Activated T-helper 1 cell treated with anti-CD3 and anti-CD28 coated beads, Interleukin-12 subunit alpha, Interleukin-12 subunit beta, Interleukin-2, Interleukin-4 antibody, amounts not matched to agents 30 ng/mL and 10 ng/mL and 1 ng/mL, durations not matched to agents 14 hours and 24 hours and 36 hours (primary cell): ENCODE measurements at places on chromosomes 7 and 10.
A peak's percentile ranks its signal among the peaks of the same experiment; 100 is the strongest.

DNA sequence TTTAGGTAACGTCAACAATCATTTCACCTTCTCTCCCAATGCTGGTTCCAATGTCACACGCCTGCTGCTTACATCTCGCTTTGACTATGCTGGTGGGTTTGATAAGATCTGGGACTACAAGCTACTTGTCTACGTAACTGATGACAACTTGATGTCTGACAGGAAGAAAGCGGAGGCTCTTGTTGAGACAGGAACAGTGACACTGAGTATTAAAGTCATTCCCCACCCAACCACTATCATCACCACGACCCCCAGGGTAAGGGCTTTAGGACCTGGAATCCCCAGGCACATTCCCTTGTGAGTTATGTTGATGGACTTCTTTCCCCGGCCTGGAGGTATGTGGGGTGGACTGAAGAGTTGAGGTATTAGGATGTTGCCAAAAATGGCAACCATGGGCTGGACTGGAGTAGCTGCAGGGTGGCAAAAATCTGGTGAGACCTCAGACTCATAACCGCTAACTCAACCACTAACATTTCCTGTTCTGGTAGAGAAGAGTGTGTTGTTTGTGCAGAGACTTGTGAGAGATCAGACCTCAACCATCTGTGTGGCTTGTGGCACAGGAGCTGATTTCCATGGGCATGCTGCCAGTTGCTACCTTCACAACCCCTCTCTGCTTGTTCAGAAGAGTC lies 59.2 kb downstream of the CDHR3 start:
- peaks cover 13% of the 10 kb centered on the region for H3K27me3 ChIP-seq
- no peaks in the 10 kb centered on the region for H3K36me3 ChIP-seq
- peak overlapping the region; percentile 37 for H3K4me3 ChIP-seq
- DNase-seq: peak; percentile 56
- peaks cover 49% of the 10 kb centered on the region for H3K4me1 ChIP-seq

DNA sequence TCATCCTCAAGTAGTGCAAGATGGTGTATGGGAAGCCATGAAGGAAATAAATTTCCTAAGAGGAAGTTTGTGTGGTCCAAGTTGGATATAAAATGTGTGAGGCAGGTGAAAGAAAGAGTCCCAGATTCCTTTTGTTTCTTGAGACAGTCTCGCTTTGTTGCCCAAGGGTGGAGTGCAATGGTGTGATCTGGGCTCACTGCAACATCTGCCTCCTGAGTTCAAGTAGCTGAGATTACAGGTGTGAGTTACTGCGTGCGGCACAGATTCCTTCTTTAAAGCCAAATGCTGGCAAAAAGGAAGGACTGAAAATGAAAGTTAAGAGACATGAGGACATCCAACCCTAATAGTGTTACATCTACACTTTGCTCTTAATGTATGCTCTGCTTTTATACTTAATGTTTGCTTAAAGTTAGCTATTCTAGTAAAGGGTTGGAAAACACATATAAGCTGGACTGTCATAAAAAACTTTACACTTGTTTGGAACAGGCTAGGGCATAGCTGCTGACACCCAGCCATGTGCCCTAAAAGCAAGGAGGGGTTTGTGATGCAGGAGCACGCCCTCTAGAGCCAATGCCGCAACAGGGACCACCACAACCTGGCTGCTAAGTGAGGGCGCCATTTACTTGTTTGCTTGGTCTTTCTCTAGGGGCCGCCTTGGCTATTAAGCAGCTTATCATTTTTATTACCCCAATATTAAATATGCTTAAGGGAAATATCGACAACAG lies 34.5 kb downstream of the CLEC2L start:
- H3K36me3 ChIP-seq: no peaks in the 10 kb centered on the region
- no peaks in the 10 kb centered on the region for H3K4me1 ChIP-seq
- peaks cover 18% of the 10 kb centered on the region for H3K27me3 ChIP-seq
- H3K4me3 ChIP-seq: no peak overlapping the region

GRCh38 chr7:106723398-106723797 lies 62.4 kb upstream of the CCDC71L start:
- H3K4me1 ChIP-seq: peaks cover 7% of the 10 kb centered on the region
- H3K27ac ChIP-seq: no peak overlapping the region
- no peaks in the 10 kb centered on the region for H3K27me3 ChIP-seq
- DNase-seq: no peak
- peaks cover 5% of the 10 kb centered on the region for H3K36me3 ChIP-seq

- H3K4me3 ChIP-seq: no peak overlapping the region
- H3K27me3 ChIP-seq: no peaks in the 10 kb centered on the region
- no peak for DNase-seq
- no peaks in the 10 kb centered on the region for H3K4me1 ChIP-seq
- no peak overlapping the region for H3K27ac ChIP-seq
- no peaks in the 10 kb centered on the region for H3K36me3 ChIP-seq
These were observed 279.2 kb downstream of the THSD7A start for GRCh38 chr7:11552676-11553296.

DNA sequence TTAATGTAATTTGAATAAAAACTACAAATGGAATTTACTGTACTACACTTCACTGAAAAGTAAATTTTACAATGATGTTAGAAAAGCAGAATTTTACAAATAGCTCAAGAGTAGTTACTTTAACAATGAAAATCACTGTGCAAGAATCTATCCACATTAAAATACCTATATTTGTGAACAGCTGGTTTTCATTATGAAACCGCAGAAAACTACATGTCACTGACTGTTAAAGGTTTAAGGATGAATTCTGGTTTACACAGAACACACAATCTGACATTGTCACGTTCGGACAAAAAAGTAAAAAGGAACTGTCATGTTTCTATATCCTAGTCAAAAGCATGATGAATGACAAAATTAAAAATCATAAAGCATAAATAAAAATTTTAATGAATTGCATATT lies 415.3 kb upstream of the PRKCQ start:
- no peaks in the 10 kb centered on the region for H3K36me3 ChIP-seq
- H3K4me1 ChIP-seq: peaks cover 6% of the 10 kb centered on the region
- no peak overlapping the region for H3K27ac ChIP-seq

DNA sequence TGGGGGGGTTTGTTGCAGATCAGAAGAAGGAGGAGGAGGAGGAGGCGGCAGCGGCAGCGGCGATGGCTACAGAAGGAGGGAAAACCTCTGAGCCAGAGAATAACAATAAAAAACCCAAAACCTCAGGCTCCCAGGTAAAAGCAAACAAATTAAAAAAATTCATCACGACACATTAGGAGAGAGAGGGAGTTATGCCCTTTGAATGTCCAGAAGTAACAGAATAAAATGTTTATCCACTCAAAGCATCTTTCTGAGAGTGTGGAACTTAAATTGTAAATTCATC lies 717 bp downstream of the SP4 start:
- no peaks in the 10 kb centered on the region for H3K27me3 ChIP-seq
- peaks cover 31% of the 10 kb centered on the region for H3K36me3 ChIP-seq
- H3K4me3 ChIP-seq: peak overlapping the region; percentile 99
- DNase-seq: no peak

DNA sequence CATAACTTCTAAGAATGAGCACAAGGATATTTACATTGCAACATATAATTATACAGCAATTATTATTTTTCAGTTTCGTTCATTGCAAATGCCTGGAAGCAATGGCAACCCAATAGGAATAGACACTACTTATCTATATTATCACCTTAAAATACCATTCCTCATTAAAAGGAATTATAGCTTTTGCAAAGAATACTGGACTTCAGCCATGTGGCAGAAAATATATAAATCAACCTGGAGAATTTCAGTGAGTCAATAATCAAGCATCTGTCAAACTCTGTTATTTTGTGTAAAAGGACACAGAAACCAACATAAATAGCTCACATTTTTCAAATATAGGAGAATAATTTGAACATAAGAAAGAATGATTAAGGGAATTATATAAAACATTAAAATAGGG lies 96.1 kb upstream of the SEMA3C start:
- H3K27ac ChIP-seq: no peak overlapping the region
- H3K4me1 ChIP-seq: no peaks in the 10 kb centered on the region
- H3K36me3 ChIP-seq: no peaks in the 10 kb centered on the region
- H3K27me3 ChIP-seq: no peaks in the 10 kb centered on the region
- no peak for DNase-seq
- no peak overlapping the region for H3K4me3 ChIP-seq

DNA sequence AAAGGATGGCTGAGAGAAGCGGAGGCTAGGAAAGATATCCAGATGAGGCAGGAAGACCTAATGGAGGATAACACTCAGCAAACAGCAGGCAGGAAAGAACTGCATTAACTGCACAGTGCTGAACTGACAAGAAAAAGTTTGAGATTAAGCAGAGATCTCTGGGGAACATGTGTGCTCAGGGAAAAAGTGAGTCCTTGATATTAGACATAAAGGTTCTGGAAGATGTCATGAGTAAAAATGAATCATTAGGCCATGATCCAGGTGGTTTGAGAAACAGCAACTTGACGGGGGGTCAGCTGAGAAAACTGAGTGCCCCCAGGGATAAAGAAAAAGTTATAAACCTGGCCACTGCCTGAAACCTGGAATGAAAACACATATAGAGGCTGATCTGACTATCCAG lies 27.3 kb upstream of the ANK3 start:
- no peak for DNase-seq
- H3K4me3 ChIP-seq: no peak overlapping the region
- no peaks in the 10 kb centered on the region for H3K36me3 ChIP-seq
- H3K27me3 ChIP-seq: no peaks in the 10 kb centered on the region

- no peak for DNase-seq
- H3K36me3 ChIP-seq: no peaks in the 10 kb centered on the region
- H3K4me3 ChIP-seq: no peak overlapping the region
- H3K27ac ChIP-seq: no peak overlapping the region
- no peaks in the 10 kb centered on the region for H3K27me3 ChIP-seq
- no peaks in the 10 kb centered on the region for H3K4me1 ChIP-seq
These were observed 173.2 kb downstream of the EBF3 start for GRCh38 chr10:129790715-129791446.

DNA sequence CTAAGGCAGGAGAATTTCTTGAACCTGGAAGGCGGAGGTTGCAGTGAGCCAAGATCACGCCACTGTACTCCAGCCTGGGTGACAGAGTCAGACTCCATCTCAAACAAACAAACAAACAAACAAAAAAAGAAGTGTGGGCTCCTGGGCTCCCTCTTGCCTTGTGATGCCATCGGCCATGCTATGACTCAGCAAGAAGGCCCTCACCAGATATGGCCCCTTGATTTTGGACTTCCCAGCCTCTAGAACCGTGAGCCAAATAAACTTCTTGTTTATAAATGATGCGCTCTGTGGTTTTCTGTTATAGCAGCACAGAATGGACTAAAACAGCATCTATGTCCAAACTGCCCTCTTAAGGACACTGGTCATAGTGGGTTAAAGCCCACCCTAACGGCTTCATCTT lies 29.9 kb upstream of the RHEB start:
- peaks cover 15% of the 10 kb centered on the region for H3K27me3 ChIP-seq
- no peaks in the 10 kb centered on the region for H3K4me1 ChIP-seq
- no peak overlapping the region for H3K4me3 ChIP-seq
- H3K36me3 ChIP-seq: no peaks in the 10 kb centered on the region

GRCh38 chr10:51340845-51341610 lies 266.7 kb downstream of the PRKG1 start:
- H3K4me1 ChIP-seq: no peaks in the 10 kb centered on the region
- no peaks in the 10 kb centered on the region for H3K36me3 ChIP-seq
- H3K27ac ChIP-seq: no peak overlapping the region
- H3K27me3 ChIP-seq: peaks cover 2% of the 10 kb centered on the region

GRCh38 chr7:41175435-41175834 lies 527.5 kb downstream of the INHBA start:
- no peak overlapping the region for H3K4me3 ChIP-seq
- no peaks in the 10 kb centered on the region for H3K36me3 ChIP-seq
- no peaks in the 10 kb centered on the region for H3K4me1 ChIP-seq
- no peak overlapping the region for H3K27ac ChIP-seq
- no peak for DNase-seq

DNA sequence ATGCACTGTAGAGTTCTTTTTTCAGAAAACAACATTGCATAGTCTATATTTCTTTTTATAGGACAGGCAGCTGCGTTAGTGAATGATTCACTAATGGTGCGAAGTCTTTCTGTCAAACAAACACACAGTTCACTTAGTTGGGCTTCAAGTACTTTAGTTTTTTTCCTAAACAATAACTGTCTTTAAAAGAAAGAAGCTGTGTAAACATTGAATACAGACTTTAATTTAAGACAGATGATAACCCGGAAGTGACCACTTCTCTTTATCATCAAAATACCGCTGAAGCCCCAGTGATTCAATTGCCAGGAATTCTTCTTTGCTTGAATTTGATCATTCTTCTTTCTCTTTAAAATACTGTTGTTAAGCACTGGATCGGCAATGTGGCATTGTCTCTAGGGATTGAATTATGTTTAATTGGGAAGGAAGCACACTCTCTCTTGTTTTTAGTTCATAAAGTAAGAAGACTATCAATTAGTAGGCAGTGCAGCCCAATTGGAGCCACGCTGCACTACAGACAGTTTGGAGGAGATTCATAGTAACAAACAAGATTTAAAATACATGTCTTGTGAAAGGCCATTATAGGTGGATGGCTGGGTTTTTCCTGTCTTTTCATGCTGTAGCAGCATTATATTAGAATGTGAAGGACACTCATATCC lies 30.4 kb downstream of the CNTNAP2 start:
- no peak overlapping the region for H3K4me3 ChIP-seq
- no peaks in the 10 kb centered on the region for H3K36me3 ChIP-seq
- no peaks in the 10 kb centered on the region for H3K4me1 ChIP-seq
- H3K27ac ChIP-seq: no peak overlapping the region

GRCh38 chr10:102702742-102703141 lies 11.5 kb downstream of the ARL3 start:
- no peak overlapping the region for H3K4me3 ChIP-seq
- no peak for DNase-seq
- H3K27ac ChIP-seq: no peak overlapping the region

DNA sequence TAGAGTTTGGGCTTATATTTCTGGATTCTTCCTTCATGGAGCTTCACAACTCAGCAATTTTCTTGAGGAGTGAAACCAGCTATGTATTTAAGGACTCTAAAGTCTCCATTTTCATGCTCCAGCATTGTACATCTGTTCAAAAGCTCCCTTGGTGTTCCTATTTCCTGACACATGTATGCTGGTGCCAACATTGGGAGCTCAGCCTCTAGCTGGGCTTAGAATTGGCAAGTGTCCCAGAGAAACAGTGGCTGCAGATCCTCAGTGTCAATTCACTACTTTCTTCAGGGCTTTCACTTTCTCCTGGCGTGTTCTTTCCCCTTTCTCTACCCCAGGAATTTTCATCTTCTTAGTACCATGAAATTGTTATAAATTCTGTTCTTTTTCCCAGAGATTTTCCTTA lies 103.1 kb downstream of the ZNF467 start:
- no peak for DNase-seq
- H3K4me3 ChIP-seq: no peak overlapping the region
- no peaks in the 10 kb centered on the region for H3K4me1 ChIP-seq
- peaks cover 26% of the 10 kb centered on the region for H3K27me3 ChIP-seq

- H3K36me3 ChIP-seq: peaks cover 19% of the 10 kb centered on the region
- H3K4me3 ChIP-seq: peak overlapping the region; percentile 34
These were observed 21.7 kb upstream of the PCGF5 start for GRCh38 chr10:91198781-91199180.

GRCh38 chr10:124596962-124597845 lies 135.6 kb downstream of the LHPP start:
- no peak overlapping the region for H3K4me3 ChIP-seq
- no peaks in the 10 kb centered on the region for H3K36me3 ChIP-seq
- H3K27me3 ChIP-seq: no peaks in the 10 kb centered on the region
- DNase-seq: no peak
- peaks cover 6% of the 10 kb centered on the region for H3K4me1 ChIP-seq
- no peak overlapping the region for H3K27ac ChIP-seq
